Epithelial cell of proximal tubule (primary cell): ENCODE measurements at places on chromosomes 5 and 9. TPM values are rescaled to one million over a fixed set of nuclear protein-coding genes. Genes with fewer than 3 reads are reported as not detected.

The OR4F3 gene
- total RNA-seq = not detected in 2 replicates

The STING1 gene
- 17.0 and 18.9 TPM in 2 replicates for total RNA-seq

The SLC36A3 gene
- total RNA-seq = not detected in 2 replicates

The ABCA1 gene
- 8.9 and 13.7 TPM in 2 replicates for total RNA-seq

The CCDC183 gene
- 0.06 TPM in 1 of 2 replicates, not detected in the other for total RNA-seq

The PCDHA9 gene
- total RNA-seq = not detected in 2 replicates

The COL23A1 gene
- not detected in 2 replicates for total RNA-seq
